ENCODE measurements at places on chromosomes 11 and 22.

- peak; percentile 97 for DNase-seq
These were observed 10.4 kb upstream of the CDC42BPG start for GRCh38 chr11:64854534-64855502.

- no peak for DNase-seq
These were observed 971 bp downstream of the TUBGCP6 start for GRCh38 chr22:50243685-50244419.

GRCh38 chr11:120988603-120989002 lies 35.3 kb upstream of the TBCEL start:
- DNase-seq, result no peak

DNA sequence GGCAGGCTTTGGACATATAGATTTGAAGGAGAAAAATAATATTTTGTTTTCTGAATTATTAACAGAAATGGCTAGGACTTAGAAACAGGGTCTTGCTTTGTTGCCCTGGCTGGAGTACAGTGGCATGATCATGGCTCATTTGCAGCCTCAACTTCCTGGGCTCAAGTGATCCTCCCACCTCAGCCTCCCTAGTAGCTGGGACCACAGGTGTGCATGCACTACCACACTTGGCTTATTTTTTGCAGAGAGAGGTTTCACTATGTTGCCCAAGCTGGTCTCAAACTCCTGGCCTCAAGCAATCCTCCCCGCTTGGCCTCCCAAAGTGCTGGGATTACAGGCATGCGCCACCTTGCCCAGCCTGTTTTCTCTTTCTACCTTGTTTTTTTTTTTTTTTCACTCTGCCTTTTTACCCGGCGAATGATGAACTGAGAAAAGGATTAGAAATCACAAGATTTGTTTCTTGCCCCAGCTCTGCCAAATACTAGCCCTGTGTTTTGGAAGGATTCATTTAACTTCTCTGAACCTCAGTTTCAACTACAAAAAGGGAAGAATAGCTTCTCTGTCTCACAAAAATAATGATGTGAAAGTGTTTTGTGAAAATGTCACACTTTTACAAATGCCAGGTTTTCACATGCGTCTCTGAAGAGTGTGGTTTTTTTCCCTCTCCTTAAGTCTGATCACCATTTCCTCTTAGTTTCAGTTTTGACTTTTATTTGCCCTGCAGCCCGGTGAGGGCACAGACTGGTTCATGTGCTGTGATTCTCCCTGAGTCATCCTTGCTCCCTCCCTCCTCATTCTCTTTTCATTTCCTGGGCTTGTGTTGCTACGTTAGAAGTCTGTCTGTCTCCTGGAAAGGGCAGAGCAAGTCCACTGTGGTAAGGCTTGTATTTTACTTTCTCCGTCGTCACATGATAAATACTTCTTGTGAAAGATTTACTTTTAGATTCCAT lies 67.7 kb downstream of the BCL2L13 start:
- peak; percentile 92 for DNase-seq

DNA sequence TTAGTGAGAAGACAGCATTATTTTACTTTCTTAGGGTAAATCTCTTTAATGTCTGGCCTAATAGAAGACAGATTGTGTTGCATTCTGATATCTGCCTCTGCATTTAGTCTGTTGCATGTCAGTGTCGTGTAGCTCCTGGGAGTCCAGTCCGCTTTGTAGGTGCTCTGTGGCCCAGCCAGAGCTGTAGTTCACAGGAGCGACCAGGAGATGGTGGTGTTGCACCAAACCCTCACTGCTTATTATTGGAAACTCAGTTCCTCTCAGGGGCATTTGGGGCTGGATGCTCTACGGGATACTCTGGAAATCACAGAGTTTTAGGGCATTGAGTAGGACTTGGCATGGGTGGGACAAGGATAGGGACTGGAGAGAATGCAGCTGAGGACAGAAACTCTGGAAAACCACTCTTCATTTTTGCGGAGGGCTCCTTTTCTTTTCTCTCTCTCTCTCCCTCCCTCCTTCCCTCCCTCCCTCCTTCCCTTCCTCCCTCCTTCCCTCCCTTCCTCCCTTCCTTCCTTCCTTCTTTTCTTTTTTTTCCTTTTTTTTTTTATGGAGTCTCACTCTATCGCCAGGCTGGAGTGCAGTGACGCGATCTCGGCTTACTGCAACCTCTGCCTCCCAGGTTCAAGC lies 21.7 kb downstream of the MIAT start:
- DNase-seq, result peak; percentile 80

DNA sequence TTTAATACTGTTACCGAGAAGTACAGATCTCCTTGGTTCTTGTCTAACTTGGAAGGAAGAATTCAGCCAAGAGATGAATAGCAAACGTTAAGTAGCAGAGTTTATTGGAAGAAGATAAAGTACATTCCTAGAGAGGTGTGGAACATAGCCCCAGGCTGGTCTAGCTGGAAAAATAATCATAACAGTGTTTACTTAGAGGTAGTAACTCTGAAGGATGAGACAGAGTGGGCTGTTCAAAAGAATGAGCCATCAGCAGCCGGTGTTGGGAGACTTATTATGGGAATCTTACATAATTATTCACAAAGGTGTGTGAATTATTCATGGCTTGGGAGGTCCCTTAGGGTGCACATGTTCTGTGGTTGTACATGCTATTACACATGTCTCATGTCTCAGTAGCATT lies 276.5 kb downstream of the LUZP2 start:
- DNase-seq, result no peak

DNA sequence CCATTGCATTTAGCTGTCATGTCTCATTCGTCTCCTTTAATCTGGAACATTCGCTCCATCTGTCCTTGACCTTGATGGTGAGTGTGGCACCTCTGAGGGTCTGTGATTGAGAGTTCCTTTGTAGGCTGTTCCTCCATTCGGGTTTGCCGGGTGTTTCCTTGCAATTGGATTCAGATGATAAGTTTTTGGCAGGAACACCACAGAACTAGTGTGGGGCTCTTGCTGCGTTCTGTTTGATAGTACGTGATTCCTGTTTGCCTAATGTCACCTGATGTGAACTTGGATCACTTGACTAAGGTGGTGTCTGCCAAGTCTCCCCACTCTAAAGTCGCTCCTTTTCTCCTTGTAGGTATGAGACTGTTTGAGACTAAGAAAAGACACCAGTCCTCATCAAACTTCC lies 109.7 kb upstream of the TMEM45B start:
- DNase-seq, result no peak

DNA sequence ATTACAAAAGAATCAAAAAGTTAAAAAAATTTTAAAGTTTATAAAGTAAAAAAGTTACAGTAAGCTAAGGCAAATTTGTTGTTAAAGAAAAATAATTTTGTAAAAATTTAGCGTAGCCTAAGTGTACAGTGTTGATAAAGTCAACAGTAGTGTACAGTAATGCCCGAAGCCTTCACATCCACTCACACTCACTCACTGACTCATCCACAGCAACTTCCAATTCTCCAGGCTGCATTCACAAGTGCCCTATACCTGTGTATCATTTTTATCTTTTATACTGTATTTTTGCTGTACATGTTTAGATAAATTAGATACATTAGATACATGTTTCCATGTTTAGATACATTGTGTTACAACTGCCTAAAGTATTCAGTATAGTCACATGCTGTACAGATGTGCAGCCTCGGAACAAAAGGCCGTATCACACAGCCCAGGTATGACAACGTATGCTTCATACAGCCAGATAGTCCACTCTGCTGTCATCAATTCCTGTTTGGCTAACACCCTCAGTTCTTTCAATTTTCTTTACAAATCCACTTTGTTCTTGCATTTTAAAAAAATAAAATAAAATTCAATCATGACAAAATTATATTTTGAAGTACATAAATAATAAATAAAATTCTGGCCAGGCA lies 80.7 kb downstream of the RBFOX2 start:
- peak; percentile 34 for DNase-seq

DNA sequence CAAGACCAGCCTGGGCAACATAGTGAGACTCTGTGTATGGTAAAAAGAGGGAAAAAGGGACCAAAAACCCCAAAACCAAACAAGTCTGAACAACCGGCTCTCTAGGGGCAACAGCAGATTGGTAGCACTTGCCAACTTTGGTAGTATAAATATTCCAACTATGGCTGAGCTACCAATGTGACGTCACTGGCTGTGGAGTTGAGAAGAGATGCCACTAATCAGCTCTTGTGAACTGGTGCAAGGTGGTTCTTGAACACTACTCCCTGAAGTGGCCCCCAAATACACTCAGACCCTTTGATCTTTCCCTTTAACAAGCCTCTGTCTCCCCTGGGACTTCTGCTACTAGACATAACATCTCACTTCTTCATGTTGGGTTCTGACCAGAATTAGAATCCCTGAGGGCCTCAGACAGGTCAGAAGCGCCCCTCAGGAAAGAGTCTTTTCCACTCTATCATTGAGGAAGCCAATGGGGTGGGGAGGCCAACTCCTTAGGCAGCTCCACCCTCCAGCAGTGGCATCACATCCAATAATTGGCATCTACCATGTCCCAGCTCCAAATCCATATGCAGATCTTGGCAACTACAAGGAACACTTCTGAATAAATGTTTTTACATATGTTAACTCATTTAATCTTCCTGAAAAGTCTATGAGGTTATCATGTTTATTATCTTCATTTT lies 49.2 kb downstream of the RPL27A start:
- DNase-seq, result no peak

- DNase-seq, result peak; percentile 82
These were observed 29.0 kb upstream of the PARVG start for GRCh38 chr22:44151676-44152075.

DNA sequence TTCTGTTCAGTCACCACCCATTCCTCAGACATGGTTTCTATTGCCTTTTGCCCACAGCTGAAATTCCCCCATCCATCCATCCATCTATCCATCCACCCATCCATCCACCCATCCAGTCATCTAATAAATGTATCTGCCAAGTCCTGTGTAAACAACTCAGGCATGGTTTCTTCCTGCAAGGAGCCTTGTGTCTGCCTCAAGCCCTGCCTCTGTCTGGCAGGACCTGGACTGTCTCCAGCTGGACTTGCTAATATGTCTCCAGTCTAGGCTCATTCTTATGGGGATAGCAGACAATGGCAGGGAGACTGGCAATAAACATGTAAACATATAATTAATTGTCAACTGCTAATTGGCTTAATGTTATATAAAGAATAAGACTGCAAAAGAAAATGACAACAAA lies 64.7 kb upstream of the AMPD3 start:
- peak; percentile 26 for DNase-seq

- DNase-seq, result no peak
These were observed 3.6 kb upstream of the GAS2L1 start for GRCh38 chr22:29302681-29303465.

- DNase-seq, result no peak
These were observed 524 bp upstream of the SLC25A17 start for GRCh38 chr22:40819599-40820140.

GRCh38 chr11:92556431-92556830 lies 331.8 kb downstream of the FAT3 start:
- peak; percentile 50 for DNase-seq

- DNase-seq, result no peak
These were observed 41.9 kb upstream of the EMID1 start for GRCh38 chr22:29163808-29164207.

DNA sequence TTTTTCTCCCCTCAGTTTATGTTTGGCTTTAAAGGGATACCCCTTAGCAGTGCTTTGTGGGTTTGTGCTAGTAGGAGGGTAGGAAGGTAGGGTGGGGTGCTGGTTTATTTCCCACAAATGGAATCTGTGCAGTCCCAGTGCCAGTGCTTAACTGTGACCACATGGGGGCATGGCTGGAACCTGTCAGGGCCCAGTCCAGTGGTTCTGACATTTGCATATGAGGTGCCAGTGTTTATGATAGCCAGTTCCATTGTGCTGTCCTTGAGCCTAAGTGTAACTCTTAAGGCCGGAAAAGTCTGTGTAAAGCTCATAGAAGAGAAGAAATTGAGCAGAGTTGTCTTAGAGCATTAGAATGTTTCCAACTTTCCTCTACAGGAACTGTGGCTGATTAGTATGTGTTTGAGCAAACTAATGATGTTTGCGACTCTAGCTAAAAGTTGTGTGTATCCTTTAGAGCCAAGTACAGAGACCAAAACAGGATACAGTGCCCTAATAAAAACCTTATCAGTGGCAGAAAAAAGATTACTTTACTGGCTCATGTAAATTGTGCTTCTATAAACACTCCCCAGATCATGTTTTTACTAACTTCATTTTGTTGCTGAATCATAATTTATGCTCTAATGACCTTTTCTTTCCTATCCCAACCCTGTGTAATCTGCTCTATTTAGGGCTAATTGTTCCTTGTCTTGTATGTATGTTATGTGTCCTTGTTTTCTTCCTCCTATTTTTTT lies 38.1 kb downstream of the DIXDC1 start:
- no peak for DNase-seq

DNA sequence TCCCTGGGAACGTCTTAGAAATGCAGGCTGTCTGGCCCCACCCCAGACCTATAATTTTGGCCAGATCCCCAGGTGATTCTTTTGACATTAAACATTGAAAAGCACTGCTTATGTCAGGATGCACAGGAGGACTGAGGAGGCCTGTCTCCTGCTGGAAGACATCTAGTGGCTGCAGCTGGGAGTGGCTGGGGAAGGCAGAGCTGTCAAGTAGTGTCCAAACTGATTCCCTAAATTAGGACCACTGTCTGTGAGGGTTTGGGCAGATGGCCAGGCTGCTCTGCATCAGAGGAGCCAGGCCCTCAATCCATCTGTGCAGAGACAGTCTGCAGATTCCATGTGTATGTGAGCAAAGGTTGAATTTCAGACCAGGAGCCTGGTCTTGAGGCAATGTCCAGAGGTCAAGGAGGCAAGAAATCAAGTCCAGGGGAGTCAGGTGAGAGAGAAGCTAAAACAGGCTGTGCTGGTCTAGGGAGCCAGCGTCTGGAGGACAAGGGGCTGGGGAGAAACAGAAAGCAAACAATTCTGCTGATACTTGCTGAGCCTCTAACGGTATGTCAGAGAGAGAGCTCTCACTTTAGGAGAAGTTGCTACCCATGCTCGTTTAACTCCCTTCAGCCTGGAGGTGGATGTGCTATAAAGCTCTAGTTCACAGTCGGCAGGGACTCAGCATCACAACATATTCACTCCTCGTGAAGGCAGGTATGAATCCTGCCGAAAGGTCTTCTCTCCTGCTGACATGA lies 15.3 kb upstream of the SYTL2 start:
- peak; percentile 48 for DNase-seq

DNA sequence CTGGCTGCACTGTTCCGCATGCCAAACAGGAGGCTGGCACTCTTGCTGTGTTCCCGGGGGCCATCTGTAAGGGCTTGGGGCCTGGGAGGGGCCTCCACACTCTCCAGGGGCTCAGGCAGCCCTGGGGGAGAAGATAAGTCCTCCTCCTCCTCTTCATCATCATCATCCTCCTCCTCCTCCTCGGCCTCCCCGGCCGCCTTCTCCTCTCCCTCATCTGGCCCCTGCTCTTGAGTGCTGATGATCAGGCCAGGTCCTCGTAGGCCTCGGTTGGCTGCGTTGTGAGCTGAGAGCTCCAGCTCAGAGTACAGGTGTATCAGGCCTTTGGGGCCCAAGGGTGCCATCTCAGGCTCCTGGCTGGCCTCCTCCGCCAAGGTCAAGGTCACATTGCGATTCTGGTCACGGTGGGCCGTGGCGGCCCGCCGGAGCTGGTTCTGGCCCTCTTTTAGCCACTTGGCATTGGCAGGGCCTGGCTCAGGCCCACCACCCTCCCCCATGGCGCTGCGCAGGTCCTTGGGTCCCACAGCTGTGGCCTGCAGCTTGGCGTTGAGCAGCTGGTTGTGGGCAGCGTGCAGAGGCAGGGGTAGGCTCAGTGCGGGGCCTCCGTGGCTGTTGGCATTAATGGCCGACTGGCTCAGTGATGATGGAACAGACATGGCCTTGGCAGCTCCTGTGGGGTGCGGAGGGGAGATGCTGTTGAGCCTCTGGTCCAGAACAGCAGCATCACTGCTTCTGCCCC lies 8.0 kb downstream of the APBB1 start:
- DNase-seq, result no peak

GRCh38 chr11:130145311-130145812 lies 14.2 kb upstream of the ST14 start:
- DNase-seq, result no peak

GRCh38 chr11:7509966-7510365 lies 3.8 kb upstream of the PPFIBP2 start:
- no peak for DNase-seq

Measured in fibroblast of skin of back (primary cell).